Activated T-helper 1 cell treated with anti-CD3 and anti-CD28 coated beads, Interleukin-12 subunit alpha, Interleukin-12 subunit beta, Interleukin-2, Interleukin-4 antibody, amounts not matched to agents 30 ng/mL and 10 ng/mL and 1 ng/mL, durations not matched to agents 14 hours and 24 hours and 36 hours (primary cell): ENCODE measurements at places on chromosomes 7 and 10.

- H3K36me3 ChIP-seq = no peaks in the 10 kb centered on the region
- H3K27me3 ChIP-seq = no peaks in the 10 kb centered on the region
- no peak for DNase-seq
- H3K4me3 ChIP-seq = no peak overlapping the region
- H3K4me1 ChIP-seq = peaks cover 10% of the 10 kb centered on the region
Observed at GRCh38 chr7:142389544-142389943, 131.7 kb upstream of the PRSS58 start.

DNA sequence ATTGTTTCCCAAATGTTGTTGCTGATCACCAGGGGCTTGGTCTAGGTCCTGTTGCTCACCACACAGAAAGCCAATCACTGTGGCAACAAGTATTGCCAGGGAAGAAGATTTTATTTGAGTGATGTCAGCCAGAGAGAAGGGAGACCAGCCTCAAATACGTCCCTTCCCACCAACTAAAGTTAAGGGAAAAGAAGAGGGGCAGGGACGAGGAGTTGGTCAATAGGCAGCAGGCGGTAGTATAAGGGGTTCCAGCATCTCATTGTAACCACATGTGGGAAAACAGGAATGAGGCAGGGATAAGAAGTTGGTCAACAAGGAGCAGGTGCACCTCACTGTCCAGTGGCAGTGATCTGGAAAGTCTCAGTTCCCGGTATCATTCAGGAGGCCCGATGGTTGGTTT is 138.9 kb upstream of the KCNMA1 start:
- H3K36me3 ChIP-seq = no peaks in the 10 kb centered on the region
- H3K27me3 ChIP-seq = peaks cover 2% of the 10 kb centered on the region
- no peak overlapping the region for H3K4me3 ChIP-seq
- DNase-seq = no peak

- H3K4me3 ChIP-seq = no peak overlapping the region
- DNase-seq = no peak
- H3K36me3 ChIP-seq = peaks cover 2% of the 10 kb centered on the region
- no peaks in the 10 kb centered on the region for H3K27me3 ChIP-seq
Observed at GRCh38 chr7:27897001-27897400, 157.0 kb downstream of the TAX1BP1 start.

- no peaks in the 10 kb centered on the region for H3K4me1 ChIP-seq
- H3K36me3 ChIP-seq = no peaks in the 10 kb centered on the region
- H3K27ac ChIP-seq = no peak overlapping the region
- DNase-seq = no peak
- H3K4me3 ChIP-seq = no peak overlapping the region
Observed at GRCh38 chr7:11533229-11533820, 298.7 kb downstream of the THSD7A start.

DNA sequence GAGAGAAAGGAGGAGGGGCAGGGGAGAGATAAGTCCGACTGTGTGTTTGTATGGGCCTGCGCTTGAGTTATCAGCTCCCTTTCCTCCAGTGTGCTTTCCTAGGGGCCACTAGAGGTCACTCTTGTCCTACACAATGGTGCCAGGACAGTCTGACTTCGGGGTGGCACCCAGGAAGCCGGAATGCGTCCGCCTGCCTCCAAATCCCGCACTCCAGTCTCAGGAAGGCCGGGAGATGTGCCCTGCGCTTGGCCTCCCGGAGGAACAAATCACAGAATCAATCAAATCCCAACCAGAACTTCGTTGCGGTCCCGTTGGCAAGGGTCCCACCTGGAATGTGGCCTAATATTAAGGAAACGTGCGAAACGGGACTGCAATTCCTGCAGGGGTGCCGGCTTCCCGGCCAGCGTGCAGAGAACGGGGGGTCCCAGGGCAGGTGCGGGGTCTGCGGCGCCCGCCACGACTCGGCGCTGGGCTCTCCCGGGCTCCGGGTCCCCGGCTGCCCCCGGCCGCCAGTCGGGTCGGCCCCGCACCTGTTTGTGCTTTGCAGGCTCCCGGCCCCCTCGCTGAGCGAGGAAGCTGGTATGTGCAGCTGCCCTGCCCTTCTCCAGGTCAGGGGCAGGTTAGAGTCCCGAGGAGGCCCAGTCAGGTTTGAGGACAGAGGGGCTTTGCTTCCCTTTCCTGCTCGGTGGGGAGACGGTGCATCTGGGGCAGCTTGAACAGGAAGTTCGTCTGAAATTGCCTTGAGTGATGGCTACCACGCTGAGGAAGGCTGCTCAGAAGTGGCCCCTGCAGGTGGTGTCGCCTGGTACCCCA is 21.0 kb upstream of the HPS1 start:
- no peaks in the 10 kb centered on the region for H3K36me3 ChIP-seq
- H3K27me3 ChIP-seq = peaks cover 32% of the 10 kb centered on the region
- no peak overlapping the region for H3K27ac ChIP-seq
- peaks cover 14% of the 10 kb centered on the region for H3K4me1 ChIP-seq

DNA sequence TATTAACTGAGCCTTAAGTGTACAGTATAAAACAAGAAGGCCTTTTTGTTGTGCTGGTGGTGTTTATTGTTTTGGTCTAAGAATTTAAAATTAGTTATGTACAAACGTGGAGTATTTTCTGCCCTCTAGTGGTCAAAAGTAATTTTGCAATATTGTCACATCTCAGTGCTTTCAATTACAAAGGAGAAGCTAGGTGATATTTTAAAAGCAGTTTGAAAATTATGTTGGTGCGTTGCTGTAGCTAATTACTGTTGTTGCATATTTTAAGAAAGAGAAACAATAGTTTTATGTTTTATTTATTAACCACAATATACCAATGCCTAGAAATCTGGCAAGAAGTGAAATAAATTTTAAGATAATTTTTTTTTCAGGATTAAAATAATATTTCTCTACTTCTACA is 11.4 kb downstream of the NPVF start:
- H3K36me3 ChIP-seq = no peaks in the 10 kb centered on the region
- no peak overlapping the region for H3K27ac ChIP-seq
- no peak overlapping the region for H3K4me3 ChIP-seq
- H3K27me3 ChIP-seq = peaks cover 7% of the 10 kb centered on the region
- no peaks in the 10 kb centered on the region for H3K4me1 ChIP-seq

DNA sequence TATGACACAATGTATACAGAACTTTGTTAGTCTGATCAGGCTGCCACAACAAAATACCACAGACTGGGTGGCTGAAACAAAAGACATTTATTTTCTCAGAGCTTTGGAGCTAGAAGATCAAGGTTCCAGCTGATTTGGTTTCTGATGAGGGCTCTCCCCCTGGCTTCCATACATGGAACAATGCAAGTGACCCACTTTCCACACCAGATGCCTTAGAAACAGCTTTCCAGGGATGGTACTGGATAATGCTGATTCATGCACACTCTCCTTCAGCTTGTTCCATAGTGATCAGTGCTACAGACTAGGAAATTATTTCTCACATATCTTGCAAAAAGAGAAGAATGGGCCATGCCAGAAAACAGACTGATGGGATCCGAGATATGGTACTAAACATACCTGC is 1274.9 kb upstream of the SORCS1 start:
- no peaks in the 10 kb centered on the region for H3K36me3 ChIP-seq
- no peak overlapping the region for H3K27ac ChIP-seq
- H3K27me3 ChIP-seq = no peaks in the 10 kb centered on the region
- H3K4me3 ChIP-seq = no peak overlapping the region
- no peaks in the 10 kb centered on the region for H3K4me1 ChIP-seq

GRCh38 chr10:124446830-124447750 is 2.7 kb downstream of the NKX1-2 start:
- no peak overlapping the region for H3K27ac ChIP-seq
- H3K4me1 ChIP-seq = peaks cover 6% of the 10 kb centered on the region
- no peak for DNase-seq
- no peak overlapping the region for H3K4me3 ChIP-seq
- peaks cover 70% of the 10 kb centered on the region for H3K27me3 ChIP-seq
